ENCODE measurements at places on chromosomes 7 and 10. TPM values are rescaled to one million over a fixed set of nuclear protein-coding genes. Genes with fewer than 3 reads are reported as not detected.

The PDK4 gene
- polyA plus RNA-seq: 13.6 TPM

The SLC26A3 gene
- polyA plus RNA-seq: 176 TPM

The SYCE1 gene
- polyA plus RNA-seq: 0.51 TPM

The PPP1R17 gene
- not detected for polyA plus RNA-seq

The CYP3A5 gene
- 139 TPM for polyA plus RNA-seq

The PIP gene
- polyA plus RNA-seq: not detected

The COL17A1 gene
- polyA plus RNA-seq: 8.8 TPM

The NKX1-2 gene
- polyA plus RNA-seq: 7.7 TPM

The GIMAP4 gene
- polyA plus RNA-seq: 17.8 TPM

The TLX1 gene
- polyA plus RNA-seq: 0.57 TPM

The PILRA gene
- polyA plus RNA-seq: 5.8 TPM

DNA sequence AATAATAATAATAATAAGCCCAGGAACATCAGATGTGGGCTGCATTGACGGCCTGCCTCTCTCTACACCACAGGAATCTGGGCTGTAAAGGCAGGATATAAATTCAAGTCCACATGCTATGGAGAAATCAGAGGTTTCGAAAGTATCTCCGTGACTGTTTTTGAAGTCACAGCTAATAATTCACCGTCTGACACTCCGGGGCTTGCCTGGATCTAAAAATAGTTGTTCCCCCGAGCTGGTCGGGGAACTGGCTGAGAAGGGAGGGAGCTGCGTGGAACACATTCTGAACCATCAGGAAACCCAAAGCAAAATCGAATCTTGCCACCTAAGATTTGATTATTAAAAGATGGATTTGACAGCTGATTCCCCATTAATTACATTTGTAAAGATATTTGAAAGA is 35.4 kb downstream of the KLF6 start:
- no peak for DNase-seq

DNA sequence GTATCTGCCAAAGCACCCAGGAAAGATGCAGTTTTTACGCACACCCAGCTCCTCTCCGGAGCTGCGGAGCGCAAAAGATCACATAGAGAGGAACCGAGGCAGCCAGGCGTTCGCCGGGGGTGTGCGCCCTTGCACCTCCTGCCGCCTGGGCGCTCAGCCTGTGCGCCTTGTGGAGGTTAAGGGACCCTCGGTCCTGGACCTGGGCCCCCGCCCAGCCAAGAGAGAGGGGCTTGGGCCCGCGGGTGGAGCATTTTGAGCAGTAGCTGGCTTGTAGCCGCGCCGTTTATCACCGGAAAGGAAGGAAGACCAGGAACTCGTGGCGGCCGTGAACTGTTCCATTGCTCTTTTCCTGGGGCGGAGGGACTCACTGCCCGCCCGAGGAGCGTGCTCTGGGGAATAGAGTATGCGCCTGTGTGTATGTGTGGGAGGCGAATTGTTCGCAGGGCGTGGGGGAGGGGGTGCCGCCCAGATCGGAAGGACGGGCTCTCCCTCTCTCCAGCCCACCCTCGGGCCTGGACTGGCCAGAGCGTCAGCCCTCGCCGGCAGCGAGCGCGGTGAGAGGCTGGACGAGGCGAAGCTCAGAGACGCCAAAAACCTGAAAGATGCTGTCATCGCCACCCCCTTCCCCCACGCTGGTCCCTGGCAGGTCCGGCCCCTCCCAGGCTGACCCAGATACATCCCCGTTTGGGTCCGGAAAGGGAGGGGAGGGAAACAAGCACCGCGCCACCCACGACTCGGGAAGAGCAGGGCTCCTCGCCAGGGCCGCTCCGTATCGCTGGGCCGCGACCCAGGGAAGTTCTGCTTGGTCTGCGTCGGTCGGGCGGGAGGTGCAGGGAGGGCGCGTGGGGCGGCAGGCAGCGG is 1.2 kb upstream of the WNT2 start:
- DNase-seq: no peak

DNA sequence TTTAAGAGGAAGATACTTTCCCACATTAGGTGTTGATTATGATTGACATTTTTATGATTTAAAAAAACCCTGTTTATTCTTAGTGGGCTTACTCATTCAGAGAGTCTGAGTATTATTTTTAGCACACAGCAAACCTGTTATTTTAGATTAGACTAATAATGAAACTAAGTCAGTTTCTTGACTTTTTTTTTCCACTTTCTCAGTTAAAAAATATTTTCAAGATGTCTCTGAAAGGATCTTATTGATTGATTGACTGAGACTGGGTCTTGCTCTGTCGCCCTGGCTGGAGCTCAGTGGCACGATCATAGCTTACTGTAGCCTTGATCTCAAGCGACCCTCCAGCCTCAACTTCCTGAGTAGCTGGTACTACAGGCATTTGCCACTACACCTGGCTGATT is 20.4 kb upstream of the INPP5F start:
- no peak for DNase-seq

DNA sequence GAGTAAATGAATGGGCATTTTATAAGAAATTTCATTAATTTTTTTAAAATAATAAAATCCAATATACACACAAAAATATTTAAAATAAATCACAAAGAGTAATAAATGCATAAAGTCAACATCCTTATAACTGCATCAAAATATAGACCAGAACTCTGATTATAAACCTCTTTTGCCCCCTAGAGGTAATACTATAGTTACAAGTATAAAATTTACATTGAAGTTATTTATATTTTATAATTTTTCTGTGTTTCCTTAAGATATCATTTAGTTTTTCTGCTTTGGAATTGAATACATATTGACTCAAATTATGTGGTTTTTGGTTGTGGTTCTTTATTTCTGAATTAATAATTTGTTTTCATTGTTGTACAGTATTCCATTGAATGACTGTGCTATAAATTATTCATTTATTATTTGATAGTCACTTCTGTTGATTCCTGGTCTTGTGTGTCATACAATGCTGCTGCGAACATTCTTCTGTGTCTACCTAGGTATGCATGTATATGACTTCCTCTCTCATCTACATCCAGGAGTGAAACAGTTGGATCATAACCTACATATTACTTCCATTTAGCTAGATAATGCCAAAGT is 673.6 kb downstream of the IPMK start:
- DNase-seq: no peak

DNA sequence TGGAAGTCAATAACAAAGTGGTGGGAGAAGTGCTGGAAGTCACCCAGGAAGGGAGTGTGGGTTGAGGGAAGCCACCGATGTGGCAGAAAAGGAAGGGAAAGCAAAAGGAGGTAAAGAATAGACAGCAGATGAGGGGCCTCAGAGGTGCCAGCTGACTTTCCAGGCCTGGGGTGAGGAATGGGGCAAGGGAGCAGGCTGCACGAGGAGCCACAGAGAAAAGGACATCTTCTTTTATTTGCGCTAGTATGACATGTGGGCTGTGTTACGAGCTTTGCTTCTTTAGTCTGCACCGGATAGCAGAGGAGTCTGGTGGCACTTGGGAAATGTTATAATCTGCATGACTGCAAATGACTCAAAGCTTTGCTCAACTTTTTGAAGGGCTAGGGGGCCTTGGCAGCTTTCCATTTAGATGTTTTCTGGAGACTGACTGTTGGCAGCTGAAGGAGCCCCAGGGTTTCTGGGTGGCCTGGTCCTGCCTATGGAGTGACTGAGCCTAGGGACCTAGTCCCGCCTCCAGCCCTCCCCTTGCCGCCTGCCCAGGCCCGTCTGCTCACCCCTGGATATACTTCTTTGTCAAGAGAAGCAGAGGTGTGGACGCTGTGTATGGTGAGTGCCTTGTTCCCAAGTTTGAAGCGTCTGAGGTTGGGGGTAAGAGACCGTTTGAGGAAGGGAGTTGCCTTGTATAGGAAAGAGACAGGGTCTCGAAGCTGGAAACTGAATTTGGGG is 5.1 kb downstream of the PRXL2A start:
- DNase-seq: peak; percentile 48

- DNase-seq: no peak
Observed at GRCh38 chr7:27197137-27198042, 2.5 kb downstream of the HOXA13 start.

DNA sequence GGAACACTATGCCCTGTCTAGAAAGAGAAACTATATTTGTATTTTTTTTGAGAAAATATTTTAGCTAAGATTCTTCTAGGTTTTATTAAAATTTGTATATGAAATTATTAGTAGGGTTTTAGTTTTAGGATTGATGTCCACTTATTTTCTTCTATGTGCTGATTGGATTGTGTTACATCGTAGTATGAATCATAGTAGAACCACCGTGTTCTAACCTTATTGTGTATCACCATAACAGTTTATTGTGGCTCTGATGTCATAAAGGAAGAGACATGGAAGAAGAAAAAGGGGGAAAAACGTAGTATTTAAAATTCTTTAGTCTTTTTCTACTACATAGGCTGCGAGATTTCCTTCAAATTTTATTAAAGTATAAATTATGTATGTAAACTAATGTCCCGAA is 1.9 kb downstream of the AGBL3 start:
- no peak for DNase-seq

DNA sequence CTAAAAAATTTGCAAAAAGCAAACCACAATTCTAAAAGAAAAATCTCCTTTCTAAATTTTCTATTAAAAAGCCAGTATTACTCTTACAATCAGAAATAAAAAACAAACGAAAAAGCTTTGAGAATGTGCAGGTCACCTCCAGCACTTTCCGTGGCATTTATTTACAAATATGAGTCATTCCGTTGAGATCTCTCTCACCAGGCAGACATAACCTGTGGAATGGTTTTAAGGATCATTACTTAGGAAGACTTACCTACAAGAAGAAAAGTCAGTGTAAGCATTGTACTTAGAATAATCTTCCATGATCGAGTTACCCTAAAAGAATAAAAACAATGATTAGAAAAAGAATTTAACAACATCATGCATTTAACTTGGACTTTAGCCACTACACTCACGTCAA is 3.3 kb downstream of the SUN3 start:
- no peak for DNase-seq

DNA sequence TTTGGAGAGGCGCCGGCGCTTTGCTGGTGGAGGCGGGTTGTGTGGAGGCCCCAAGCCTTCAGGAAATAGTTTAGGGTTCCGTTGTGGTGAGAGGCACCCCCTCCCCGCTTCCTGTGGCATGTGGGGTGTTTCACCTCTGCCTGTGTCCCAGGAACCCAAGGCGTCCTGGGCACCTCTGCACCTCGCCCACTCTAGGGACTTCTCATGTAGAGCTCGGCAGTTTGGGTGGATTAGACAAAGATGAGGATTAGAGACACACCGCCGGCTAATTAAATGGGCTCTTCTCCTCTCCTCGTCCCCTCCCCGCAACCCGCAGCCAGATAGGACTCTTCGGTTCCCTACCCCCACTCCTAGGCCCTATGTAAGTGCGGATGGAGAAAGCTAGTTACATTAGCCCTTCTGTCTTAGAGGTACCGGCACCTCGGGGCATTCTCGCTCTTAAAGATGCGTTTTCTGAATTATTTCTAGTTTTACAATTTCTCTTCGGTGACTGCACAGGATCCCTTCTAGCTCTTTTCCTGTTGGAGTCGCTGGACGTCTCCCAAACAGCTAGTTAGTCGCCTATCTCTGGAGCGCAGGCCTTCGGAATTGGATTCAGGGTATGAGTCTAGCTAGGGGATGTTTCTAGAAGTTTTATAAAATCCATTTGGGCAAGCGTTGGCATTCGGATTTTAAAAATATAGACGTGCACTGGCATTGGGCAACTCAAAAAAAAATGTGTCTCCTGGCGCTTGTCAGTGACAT is 7.8 kb downstream of the PTF1A start:
- no peak for DNase-seq

DNA sequence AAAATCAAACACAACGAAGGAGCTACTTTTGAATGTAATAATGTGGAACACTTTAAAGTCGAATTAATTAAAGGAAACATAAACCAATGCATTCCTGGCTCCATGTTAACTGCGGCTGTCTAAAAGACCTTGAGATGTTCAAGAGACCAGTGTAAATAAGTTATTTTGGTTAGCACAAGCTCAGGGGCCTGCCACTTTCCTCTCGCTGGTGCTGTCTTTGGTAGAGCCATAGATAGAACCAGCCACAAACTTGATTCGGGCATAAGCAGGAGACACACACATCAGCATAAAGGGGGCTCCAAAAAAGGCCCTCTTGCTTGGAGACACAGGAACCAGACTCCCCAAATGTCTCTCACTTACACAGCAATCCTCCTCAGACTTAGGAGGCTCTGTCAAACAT is 121.6 kb upstream of the TBX20 start:
- no peak for DNase-seq

DNA sequence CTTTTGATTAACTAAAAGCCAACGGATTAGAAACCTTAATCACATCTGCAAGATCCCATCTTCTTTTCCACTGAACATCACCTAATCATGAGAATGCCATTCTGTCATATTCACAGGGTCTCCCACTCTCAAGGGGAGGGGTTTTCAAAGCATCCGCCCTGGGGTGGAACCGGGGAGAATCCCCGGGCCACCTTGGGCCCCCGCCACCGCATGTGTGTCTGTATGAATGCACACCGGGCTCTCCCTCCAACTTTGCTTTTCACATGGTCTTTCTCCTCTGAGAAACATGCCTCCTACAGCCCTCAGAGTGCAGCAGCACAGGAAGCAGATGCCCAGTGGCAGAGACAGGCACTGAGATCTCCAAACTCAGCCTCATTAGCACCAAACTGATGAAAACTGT is 233.2 kb upstream of the PPP2R2D start:
- no peak for DNase-seq

DNA sequence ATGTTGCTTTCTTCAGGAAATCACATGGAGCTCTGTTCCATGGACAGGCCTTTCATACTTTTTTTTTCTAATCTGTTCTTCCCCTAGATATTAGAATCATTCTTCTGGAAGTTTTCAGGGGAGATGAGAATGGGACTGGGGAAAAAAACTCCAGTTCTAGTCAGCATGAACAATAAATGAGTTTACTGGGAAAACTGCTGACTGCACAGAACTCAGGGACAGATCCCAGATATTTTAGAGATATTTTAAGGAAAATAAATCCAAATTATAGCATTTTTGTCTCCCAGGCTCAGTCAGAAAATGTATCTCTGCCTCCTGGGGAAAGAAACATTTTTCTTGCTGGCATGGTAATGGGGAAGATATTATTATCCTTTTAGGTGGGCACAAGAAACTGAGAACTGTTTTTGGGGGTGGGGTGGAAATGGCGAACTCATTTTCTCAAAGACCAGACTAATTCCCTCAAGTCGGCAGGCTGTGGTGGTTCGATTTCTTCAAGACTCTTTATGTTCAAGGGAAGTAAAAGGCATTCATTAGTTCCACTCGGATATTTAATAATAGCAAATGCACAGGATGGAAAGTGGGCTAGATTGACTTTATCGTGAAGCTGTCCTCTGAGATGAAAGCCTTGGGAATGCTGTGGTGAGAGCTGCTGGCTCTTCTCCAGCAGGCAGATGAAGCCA is 157.5 kb downstream of the ADRA2A start:
- DNase-seq: no peak

DNA sequence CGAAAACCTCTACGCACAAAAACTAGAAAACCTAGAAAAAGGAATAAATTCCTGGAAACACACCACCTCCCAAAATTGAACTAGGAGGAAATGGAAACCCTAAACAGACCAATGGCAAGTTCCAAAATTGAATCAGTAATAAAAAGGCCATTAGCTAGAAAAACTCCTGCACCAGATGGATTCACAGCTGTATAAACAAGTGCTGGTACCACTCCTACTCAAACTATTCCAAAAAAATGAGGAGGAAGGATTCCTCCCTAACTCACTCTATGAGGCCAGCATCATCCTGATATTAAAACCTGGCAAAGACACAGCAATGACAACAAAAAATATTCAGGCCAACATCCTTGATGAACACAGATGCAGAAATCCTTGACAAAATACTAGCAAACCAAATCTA is 228.2 kb downstream of the CHRM2 start:
- DNase-seq: no peak

GRCh38 chr10:29257784-29258135 is 31.1 kb upstream of the LYZL1 start:
- no peak for DNase-seq

- DNase-seq: peak; percentile 72
Observed at GRCh38 chr7:39950473-39951225, 593 bp downstream of the CDK13 start.

- DNase-seq: peak; percentile 57
Observed at GRCh38 chr10:124708922-124709520, 35.2 kb downstream of the FAM53B start.

Measured in large intestine (tissue), 12 donors.